ENCODE measurements at places on chromosomes 1 and 21.

DNA sequence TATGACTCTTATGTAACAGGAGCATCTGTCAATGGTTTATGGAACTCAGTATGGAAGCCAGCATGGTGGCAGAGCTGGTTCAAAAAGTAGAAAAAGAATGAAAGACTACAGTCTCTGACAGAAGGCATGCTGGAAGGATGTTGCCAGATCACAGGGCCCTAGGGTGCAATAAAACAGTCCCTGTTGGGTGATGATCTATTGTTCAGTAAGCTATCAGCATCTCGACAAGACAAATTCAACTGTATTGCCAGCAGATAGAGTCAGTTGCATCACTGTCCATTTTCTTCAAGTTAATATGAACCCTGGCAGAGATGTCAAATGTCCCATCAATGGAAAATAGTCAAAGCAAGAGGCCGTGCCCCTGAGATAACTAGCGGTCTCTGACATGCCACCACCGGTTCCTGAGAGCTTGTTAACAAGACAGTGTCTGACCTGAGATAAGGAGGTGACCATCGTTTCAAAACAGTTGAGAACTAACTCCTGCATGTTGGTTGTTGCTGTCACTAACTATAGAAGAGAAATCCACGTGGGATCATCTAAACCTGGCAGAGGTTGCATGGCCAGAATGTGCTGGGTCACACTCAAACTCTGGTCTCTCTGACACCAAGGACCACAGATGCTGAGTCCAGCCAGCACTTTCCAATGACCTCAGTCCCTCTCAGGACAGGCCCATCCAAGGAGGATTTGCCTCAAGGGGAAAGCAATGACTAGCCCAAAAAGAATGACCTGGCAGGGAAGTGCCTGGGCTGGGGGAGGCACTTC is 125.9 kb downstream of the RIPK4 start:
- no peak for DNase-seq

- DNase-seq: peak; percentile 29
Observed at GRCh38 chr1:67535474-67535873, 105.3 kb upstream of the SERBP1 start.

- no peak for DNase-seq
Observed at GRCh38 chr1:15618655-15619525, 1.6 kb downstream of the DDI2 start.

DNA sequence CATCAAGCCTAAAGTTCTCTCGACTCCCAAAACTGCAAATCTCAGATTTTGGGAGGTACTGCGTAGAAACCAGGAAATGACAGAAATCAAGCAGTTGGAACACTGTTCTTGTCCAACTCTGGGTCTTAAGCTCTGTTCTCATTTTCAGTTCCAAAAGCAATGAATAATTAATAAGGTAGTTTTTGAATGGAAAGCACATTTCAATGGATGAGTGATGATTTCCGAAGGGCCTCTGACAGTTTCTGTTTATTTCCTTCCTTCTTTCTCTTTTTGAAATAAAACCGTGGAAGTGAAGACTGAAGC is 20.9 kb upstream of the TARBP1 start:
- no peak for DNase-seq

GRCh38 chr1:227796359-227796915 is 19.0 kb upstream of the PRSS38 start:
- DNase-seq: no peak

DNA sequence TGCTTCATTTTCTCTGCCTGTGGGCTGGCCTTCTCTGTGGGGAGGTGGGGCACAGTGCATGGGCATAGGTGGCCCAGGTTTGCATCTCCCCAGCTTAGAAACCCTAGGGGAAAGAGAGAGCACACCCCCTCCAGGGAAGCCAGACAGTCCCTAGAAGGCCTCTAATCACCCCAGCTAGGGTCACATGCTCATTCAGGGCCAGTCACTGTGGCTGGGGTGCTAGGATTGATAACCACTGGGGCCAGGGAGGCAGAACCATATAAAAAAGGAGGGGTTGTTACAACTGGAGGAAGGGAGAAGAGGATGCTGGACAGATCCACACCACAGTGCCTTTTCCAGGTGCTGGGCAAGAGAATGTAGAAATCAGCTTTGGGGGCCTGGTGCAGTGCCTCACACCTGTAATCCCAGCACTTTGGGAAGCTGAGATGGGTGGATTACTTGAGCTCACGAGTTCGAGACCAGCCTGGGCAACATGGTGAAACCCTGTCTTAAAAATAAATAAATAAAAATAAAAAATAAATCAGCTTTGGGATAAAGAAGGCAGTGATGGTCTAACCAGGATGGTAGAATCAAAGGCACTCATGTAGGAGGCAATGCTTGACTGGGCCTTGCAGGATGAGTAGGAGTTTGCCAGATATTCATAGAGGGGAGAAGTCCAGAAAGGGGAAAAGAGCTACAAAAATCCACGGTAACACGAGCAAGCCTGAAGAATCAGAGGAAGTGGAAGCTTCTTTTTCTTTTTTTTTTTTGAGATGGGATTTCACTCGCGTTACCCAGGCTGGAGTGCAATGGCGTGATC is 19.5 kb downstream of the FBLIM1 start:
- DNase-seq: no peak

GRCh38 chr1:235702412-235702811 is 52.8 kb upstream of the GNG4 start:
- no peak for DNase-seq

All from hippocampal formation (tissue), 2 donors.